ENCODE measurements at places on chromosomes 5 and 9. TPM values are rescaled to one million over a fixed set of nuclear protein-coding genes. Genes with fewer than 3 reads are reported as not detected.

DNA sequence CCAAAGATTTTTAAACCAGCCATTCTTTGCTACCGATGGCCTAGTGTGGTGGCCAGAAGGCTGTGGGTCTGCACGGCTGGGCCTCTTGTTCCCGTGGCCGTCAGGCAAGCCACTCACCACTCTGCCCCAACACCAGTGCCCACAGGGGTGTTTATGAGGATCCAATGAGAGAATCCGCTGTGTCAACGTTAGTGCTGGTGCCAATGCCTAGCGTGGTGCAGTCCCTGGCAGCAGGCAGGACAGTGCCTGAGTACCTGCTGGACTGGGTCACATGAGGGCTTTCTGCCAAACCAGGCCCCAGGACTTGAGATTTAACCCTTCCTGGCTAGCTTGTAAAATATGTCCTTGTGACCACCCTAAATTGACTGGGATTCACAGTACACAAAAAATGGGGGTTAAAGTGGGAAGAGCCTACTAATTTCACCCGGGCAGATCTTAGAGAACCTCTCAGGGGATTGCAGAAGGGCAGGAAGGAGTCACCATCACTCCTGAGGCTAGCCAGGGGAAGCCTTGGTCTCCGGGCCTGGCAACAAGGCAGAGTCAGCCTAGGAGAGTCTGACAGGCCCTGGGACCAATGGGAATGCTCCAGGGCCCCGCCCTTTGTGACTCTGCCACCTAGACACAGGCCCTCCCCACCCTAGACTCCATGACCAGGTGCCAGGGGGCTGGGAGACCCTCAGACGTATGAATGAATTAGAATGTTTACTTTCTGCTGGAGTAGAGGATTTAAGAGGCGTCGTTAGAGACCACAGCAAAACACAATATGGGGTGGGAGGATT lies 63.2 kb upstream of the FSTL4 start:
- no peak overlapping the region for H3K4me3 ChIP-seq
- DNase-seq: peak; percentile 35
- no peaks in the 10 kb centered on the region for H3K4me1 ChIP-seq

GRCh38 chr9:76023715-76024195 lies 133.3 kb downstream of the PCSK5 start:
- DNase-seq: no peak
- no peaks in the 10 kb centered on the region for H3K36me3 ChIP-seq
- no peaks in the 10 kb centered on the region for H3K27me3 ChIP-seq

GRCh38 chr5:145471831-145472612 lies 363.1 kb downstream of the PRELID2 start:
- no peak for DNase-seq
- no peak overlapping the region for H3K4me3 ChIP-seq
- H3K27ac ChIP-seq: no peak overlapping the region
- H3K4me1 ChIP-seq: peaks cover 13% of the 10 kb centered on the region

- no peak for DNase-seq
- no peaks in the 10 kb centered on the region for H3K4me1 ChIP-seq
- no peak overlapping the region for H3K27ac ChIP-seq
- H3K36me3 ChIP-seq: peaks cover 33% of the 10 kb centered on the region
Observed at GRCh38 chr5:80479713-80480112, 8.2 kb upstream of the FAM151B start.

- H3K4me3 ChIP-seq: no peak overlapping the region
- no peaks in the 10 kb centered on the region for H3K36me3 ChIP-seq
- H3K27me3 ChIP-seq: no peaks in the 10 kb centered on the region
- no peaks in the 10 kb centered on the region for H3K4me1 ChIP-seq
Observed at GRCh38 chr5:85170183-85170582, 785.5 kb upstream of the EDIL3 start.

DNA sequence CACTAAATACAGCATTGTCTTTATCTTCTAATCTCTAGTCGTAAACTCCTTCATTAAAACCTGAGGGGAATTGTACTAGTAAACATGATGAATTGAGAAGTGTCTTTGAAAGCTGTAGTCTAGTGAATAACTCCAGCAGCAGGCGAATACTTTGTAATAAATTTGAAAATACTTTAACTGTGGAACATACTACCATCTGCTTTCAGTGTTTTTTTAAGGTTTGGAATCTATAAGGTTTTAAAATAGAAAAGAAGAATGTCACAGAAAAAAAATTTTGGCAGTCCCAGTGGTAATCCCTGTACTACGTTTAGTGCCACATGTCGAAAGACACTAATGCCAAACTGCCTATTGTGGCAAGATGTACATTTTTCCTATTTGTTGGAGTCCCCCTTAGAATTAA lies 379.0 kb upstream of the NUDT12 start:
- no peaks in the 10 kb centered on the region for H3K36me3 ChIP-seq
- no peak for DNase-seq
- H3K27ac ChIP-seq: no peak overlapping the region
- no peaks in the 10 kb centered on the region for H3K27me3 ChIP-seq

GRCh38 chr9:81305561-81306182 lies 383.7 kb downstream of the TLE1 start:
- H3K27me3 ChIP-seq: no peaks in the 10 kb centered on the region
- H3K4me1 ChIP-seq: no peaks in the 10 kb centered on the region
- no peaks in the 10 kb centered on the region for H3K36me3 ChIP-seq
- H3K27ac ChIP-seq: no peak overlapping the region
- DNase-seq: no peak

- H3K27ac ChIP-seq: no peak overlapping the region
- no peak overlapping the region for H3K4me3 ChIP-seq
- H3K27me3 ChIP-seq: no peaks in the 10 kb centered on the region
- DNase-seq: no peak
- peaks cover 3% of the 10 kb centered on the region for H3K4me1 ChIP-seq
- H3K36me3 ChIP-seq: peaks cover 11% of the 10 kb centered on the region
Observed at GRCh38 chr9:123414936-123415930, 59.2 kb downstream of the CRB2 start.

DNA sequence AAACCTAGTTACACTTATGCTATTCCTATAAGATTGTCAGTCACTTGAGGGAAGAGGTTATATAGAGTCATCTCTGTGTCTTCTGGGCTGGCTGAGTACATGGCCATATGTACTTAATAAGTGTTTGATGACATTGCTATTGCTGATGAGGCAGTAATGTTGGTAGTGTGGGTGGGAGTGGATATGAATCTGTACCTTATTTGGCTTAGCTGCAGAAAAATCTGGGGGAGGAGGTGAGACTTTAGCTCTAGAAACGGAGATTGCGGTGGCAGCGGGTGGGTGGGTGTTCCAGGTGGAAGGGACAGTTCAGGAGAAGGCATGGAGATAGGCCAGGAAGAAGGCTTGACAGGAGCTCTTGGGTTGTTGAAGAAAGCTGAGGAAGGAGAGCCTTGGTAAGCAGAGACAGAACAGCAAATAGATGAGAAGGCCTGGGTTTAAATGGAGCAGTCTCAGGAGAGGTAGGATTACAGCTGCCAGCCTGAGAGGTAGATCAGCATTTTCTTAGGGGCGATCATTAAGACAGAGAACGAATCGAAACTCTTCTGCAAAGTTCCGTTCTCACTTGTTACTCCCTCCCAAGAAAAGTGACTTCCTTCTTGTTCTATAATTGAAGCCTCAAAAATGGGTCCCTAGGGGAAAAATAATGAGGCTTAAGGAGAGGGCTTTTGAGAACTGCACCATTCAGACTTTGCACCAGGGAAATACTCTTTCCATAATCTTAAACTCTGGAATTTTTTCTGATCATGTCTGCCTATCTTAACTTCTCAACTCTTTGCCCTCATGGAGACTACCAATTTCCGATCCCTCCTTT lies 160.5 kb downstream of the UNC13B start:
- peaks cover 1% of the 10 kb centered on the region for H3K36me3 ChIP-seq
- no peaks in the 10 kb centered on the region for H3K27me3 ChIP-seq
- H3K4me3 ChIP-seq: no peak overlapping the region
- H3K4me1 ChIP-seq: no peaks in the 10 kb centered on the region
- no peak overlapping the region for H3K27ac ChIP-seq

DNA sequence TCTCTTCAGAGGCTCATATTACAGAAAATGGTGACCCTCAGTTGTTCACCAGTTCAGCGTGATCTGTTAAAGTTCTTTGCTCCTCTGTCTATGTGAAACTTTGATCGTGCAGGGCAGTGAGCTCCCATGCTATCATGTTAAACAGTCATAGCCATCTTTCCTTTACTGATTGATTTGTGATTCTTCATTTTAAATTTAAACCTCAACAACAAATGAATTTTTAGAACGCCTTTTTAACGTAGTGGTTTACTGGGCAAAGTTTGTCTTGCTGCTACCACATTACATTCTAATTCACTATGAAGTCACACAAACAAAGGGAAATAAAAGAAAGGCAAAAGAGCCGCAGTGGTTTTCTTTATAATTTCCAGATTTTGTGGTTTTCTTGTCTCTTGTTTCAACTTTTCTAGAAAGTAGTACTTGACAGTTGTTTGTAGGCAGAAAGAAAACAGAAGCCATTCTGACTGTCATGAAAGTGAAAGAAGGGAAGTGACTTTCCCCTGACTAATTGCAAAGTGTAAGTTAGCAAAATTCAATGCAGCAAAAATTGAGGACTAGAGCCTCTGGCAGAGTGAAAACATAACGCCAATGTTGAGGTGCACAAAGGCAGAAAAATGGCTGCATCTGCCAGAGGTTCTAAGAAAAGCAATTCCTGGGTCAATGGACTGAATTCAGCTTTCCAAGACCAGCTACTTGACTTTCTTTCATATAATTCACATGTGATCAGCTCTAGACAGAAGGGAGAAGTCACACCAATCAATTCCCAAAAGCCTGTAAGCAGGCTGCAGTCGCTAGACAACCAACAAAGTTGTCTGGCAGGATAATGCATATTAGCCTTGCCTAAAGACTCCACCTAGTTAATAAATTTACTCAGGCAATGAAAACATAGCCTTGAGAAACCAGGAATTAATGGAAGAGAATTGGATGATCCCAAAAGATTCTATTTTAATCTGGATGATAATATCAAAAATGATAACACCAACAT lies 7.1 kb upstream of the IFNA6 start:
- no peak overlapping the region for H3K4me3 ChIP-seq
- H3K4me1 ChIP-seq: no peaks in the 10 kb centered on the region
- no peak for DNase-seq
- no peaks in the 10 kb centered on the region for H3K27me3 ChIP-seq
- H3K27ac ChIP-seq: no peak overlapping the region

GRCh38 chr9:77817590-77818311 lies 169.6 kb upstream of the GNA14 start:
- H3K27me3 ChIP-seq: no peaks in the 10 kb centered on the region
- H3K36me3 ChIP-seq: no peaks in the 10 kb centered on the region
- H3K4me3 ChIP-seq: no peak overlapping the region
- DNase-seq: no peak
- peaks cover 7% of the 10 kb centered on the region for H3K4me1 ChIP-seq
- no peak overlapping the region for H3K27ac ChIP-seq

GRCh38 chr9:89621676-89622075 lies 16.9 kb downstream of the GADD45G start:
- no peaks in the 10 kb centered on the region for H3K27me3 ChIP-seq
- peaks cover 4% of the 10 kb centered on the region for H3K4me1 ChIP-seq
- no peak overlapping the region for H3K27ac ChIP-seq

DNA sequence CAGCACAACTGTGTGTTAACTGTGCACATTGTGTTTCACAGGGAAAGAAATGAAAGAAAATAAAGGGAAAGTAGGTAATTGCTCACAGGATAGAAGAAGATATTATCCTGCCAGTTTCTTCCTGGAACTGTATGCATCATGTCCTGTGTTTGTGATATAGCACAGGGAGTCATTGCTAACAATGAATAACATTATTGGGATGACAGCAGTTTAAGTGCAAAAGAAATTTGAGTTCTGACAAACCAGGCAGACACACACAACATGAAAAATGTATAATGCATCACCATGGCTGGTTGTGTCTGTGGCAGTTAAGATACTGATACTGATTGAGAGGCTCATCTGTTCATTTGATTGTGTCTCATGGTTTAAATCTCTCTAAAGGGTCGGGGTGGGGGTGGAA lies 145.4 kb downstream of the SPATA31D1 start:
- no peak overlapping the region for H3K4me3 ChIP-seq
- no peak overlapping the region for H3K27ac ChIP-seq
- no peaks in the 10 kb centered on the region for H3K4me1 ChIP-seq
- H3K36me3 ChIP-seq: no peaks in the 10 kb centered on the region

DNA sequence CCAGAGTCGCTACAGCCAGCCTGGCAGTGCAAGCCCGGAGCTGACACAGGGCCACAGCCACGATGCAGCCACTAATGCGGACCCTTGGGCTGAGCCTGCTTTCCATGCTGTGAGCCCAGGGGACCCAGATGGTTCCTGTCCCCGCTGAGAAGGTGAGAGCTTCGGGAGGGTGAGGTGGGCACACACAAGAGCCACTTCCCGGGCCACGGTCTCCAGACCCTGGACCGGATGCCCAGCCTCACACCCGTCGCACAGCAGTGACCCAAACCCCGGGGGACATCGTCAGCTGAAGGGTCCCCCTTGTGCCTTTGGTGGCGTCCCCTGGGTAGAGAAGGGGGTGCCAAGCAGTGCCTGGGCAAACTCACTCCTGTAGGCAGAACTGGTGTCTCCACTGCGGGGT lies 13.4 kb downstream of the PAEP start:
- peaks cover 49% of the 10 kb centered on the region for H3K27me3 ChIP-seq
- no peak overlapping the region for H3K4me3 ChIP-seq
- H3K4me1 ChIP-seq: no peaks in the 10 kb centered on the region
- H3K27ac ChIP-seq: no peak overlapping the region
- no peaks in the 10 kb centered on the region for H3K36me3 ChIP-seq
- DNase-seq: no peak

GRCh38 chr5:117463881-117464570 lies 889.4 kb upstream of the SEMA6A start:
- no peak overlapping the region for H3K27ac ChIP-seq
- no peaks in the 10 kb centered on the region for H3K27me3 ChIP-seq
- DNase-seq: no peak
- H3K4me3 ChIP-seq: no peak overlapping the region
- no peaks in the 10 kb centered on the region for H3K36me3 ChIP-seq
- peaks cover 8% of the 10 kb centered on the region for H3K4me1 ChIP-seq

DNA sequence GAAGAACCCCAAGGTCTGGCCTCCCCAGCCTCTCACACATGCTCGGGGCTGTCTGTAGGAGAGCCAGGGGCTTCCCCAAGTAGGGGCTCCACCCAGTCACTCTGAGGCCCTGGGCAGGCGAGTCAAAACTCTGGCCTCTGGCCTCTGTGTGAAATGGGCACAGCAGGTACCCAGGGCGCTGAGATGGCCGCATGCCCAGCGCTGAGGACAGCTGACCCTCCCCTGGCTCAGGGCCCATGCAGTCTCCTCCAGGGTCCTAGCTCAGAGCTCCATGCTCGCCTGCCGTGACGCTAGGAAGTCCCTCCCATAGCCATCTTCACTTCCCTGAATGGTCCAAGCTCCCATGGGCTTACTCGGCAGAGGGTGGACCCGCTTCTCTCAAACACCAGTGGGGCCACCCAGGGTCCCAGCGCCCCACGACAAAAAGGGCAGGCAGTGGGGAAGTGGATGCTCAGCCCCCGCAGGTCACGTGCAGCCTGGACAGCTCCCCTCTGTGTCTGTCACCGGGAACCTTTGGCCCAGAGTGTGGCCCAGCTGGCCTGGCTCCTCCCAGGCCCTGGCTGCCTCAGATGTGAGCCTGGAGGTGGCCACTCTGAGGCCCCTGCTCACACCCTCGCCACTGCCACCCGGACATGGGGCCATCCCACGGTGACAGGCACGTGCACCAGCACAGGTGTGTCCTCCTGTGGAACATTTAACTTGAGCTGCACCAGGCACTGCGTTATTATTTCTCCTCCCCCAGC lies 12.2 kb upstream of the VAV2 start:
- no peak overlapping the region for H3K27ac ChIP-seq
- no peak for DNase-seq
- no peaks in the 10 kb centered on the region for H3K36me3 ChIP-seq
- no peaks in the 10 kb centered on the region for H3K4me1 ChIP-seq
- no peak overlapping the region for H3K4me3 ChIP-seq

Gene PPP2R2B
- total RNA-seq: 6.4 TPM

Gene SLC6A3
- not detected for total RNA-seq

Gene SPATA31E1
- total RNA-seq: not detected

Gene FER
- total RNA-seq: 21.5 TPM

Gene ACTBL2
- total RNA-seq: not detected

Gene NSG2
- not detected for total RNA-seq

Gene CKMT2
- total RNA-seq: 3.4 TPM

Gene GABRG2
- total RNA-seq: not detected

Gene LCN9
- total RNA-seq: not detected
